ENCODE measurements at places on chromosomes 3 and 15. TPM values are rescaled to one million over a fixed set of nuclear protein-coding genes. Genes with fewer than 3 reads are reported as not detected.

The USP8 gene
- total RNA-seq: 42.8 TPM

The OPA1 gene
- 49.7 TPM for total RNA-seq

The CAND2 gene
- total RNA-seq: 1.0 TPM

The ATP13A3 gene
- total RNA-seq: 77.8 TPM

The GOLGA8J gene
- 0.25 TPM for total RNA-seq

The CCDC39 gene
- total RNA-seq: not detected

The KCNMB3 gene
- total RNA-seq: 2.8 TPM

The GJD2 gene
- total RNA-seq: not detected

- H3K27me3 ChIP-seq: no peaks in the 10 kb centered on the region
- no peak overlapping the region for H3K27ac ChIP-seq
- H3K4me3 ChIP-seq: no peak overlapping the region
Observed at GRCh38 chr15:92195241-92195640, 198.4 kb upstream of the ST8SIA2 start.

- H3K4me1 ChIP-seq: no peaks in the 10 kb centered on the region
- no peak overlapping the region for H3K27ac ChIP-seq
- H3K4me3 ChIP-seq: no peak overlapping the region
- H3K27me3 ChIP-seq: no peaks in the 10 kb centered on the region
- no peaks in the 10 kb centered on the region for H3K36me3 ChIP-seq
Observed at GRCh38 chr15:51212909-51213308, 118.2 kb upstream of the TNFAIP8L3 start.

DNA sequence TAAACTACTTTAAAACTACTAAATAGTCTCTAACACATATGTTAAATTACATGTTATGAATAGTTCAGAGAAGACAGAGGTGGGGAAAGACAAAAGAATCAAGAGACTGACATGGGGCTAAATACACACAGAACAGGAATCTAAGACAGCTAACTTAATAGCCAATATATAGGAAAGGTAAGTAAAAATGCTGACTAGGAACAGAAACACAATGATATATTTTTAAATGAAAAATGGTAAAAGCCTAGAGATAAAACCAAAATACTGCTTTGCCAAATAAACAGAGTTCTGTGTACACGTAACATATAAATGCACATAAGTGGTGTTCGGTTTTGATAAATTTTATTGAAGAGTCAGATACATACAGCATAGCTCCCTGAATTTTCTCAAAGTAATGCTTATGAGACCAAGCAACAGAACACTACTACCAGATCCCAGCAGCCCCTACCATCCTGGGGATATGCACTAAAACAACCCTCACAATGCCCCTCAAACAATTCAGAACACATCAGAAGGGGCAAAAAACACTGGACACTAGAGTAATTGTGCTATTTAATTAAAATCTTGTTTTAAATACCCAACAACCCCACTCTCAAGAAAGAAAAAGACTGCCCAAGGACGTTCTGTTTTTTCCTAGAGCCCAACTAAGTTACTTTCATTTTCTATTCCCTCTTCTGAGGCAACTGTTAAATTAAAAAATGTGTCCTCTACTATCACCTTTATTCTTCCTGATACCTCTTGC, 121.1 kb downstream of the ADAM10 start:
- peak overlapping the region; percentile 87 for H3K27ac ChIP-seq
- no peak for DNase-seq
- H3K36me3 ChIP-seq: no peaks in the 10 kb centered on the region
- H3K4me1 ChIP-seq: peaks cover 19% of the 10 kb centered on the region
- H3K4me3 ChIP-seq: no peak overlapping the region
- H3K27me3 ChIP-seq: no peaks in the 10 kb centered on the region

DNA sequence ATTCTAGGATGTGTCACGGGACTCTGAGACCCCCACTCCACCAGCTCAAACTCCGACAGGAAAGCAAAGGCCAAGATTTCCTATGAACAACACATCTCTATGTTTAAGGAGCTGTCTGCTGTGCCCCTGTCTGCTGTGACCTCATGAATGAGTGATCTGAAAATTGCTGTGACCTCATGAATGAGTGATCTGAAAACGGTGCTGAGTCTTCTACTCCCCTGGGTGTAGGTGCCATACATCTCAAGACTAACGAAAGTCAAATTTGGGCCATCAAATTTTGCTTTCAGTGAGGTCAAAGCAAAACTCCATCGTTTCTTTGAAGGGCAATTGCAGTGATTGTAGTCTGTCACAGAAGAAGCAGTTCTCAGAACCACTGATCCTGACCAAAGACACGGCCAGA, 24.4 kb downstream of the IL5RA start:
- no peaks in the 10 kb centered on the region for H3K4me1 ChIP-seq
- no peaks in the 10 kb centered on the region for H3K27me3 ChIP-seq
- H3K36me3 ChIP-seq: no peaks in the 10 kb centered on the region
- H3K27ac ChIP-seq: no peak overlapping the region
- no peak for DNase-seq
- no peak overlapping the region for H3K4me3 ChIP-seq

DNA sequence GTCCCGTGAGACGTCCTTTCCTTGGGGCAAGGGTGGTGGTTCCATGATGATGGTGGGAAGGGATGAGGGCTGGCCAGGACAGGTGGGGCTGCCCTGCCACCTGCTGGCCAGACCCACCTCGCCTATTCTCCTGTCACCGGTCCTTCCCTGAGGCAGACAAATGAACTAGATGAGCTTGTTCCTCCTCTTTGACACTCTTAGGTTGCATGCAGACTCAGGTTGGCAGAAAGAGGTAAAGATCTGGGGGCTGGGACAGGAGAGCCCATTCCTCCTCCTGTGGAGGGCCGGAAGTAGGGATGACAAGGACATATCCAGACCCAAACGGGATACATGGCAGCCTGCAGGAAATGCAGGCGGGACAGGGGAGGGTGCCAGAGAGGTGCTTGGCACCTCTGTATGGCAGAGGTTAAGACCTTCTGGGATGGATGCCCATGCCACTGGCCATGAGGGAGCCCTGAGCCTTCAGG, 38.6 kb downstream of the ACSBG1 start:
- H3K4me1 ChIP-seq: no peaks in the 10 kb centered on the region
- H3K27ac ChIP-seq: no peak overlapping the region
- no peaks in the 10 kb centered on the region for H3K27me3 ChIP-seq
- peak; percentile 47 for DNase-seq
- H3K4me3 ChIP-seq: no peak overlapping the region

GRCh38 chr3:152513301-152513960, 244.7 kb downstream of the MBNL1 start:
- no peaks in the 10 kb centered on the region for H3K4me1 ChIP-seq
- no peak overlapping the region for H3K27ac ChIP-seq
- no peak overlapping the region for H3K4me3 ChIP-seq

- H3K4me1 ChIP-seq: no peaks in the 10 kb centered on the region
- H3K27ac ChIP-seq: no peak overlapping the region
- no peak for DNase-seq
- no peak overlapping the region for H3K4me3 ChIP-seq
Observed at GRCh38 chr15:50944672-50945071, 36.2 kb downstream of the AP4E1 start.

DNA sequence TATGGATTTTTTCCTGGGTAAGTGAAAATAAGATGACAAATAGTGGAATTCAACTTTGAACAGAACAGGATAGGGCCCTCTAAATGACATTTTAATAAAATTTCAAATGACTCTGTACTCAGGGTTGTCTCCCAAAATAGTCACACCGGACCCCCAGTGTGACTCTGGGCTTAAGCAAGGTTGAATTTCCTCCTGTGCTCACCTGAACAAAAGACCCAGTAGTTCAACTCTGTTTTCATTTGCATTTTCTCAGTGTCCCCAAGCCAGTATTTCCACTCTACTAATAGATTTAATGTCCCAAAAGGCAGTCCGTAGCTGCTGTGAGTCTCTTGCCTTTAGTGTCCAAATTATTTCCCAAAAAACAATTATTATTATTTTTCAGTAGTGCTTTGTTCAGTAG, 296.6 kb downstream of the PLOD2 start:
- H3K27me3 ChIP-seq: no peaks in the 10 kb centered on the region
- no peak overlapping the region for H3K4me3 ChIP-seq

DNA sequence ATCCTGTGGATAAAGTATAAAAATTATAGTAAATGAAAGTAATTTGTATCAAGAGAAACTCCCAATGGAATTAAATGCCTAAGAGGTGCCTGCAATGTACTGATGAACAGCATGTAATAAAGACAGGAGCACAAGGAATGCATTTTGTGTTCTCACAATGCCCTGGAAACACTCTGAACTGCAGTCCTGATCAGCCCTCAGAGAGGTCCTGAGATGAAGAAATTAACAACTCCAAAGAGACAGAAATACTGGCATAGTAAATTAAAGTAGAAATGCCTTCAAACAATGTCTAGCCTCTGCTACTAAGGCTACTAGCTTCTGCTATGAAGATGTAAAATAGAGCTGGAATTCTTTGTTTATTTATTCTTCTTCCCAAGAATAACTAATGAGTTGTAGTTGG, 59.9 kb downstream of the CFAP20DC start:
- no peak overlapping the region for H3K4me3 ChIP-seq
- no peaks in the 10 kb centered on the region for H3K36me3 ChIP-seq
- H3K27ac ChIP-seq: no peak overlapping the region
- H3K27me3 ChIP-seq: no peaks in the 10 kb centered on the region
- H3K4me1 ChIP-seq: no peaks in the 10 kb centered on the region
- DNase-seq: no peak

DNA sequence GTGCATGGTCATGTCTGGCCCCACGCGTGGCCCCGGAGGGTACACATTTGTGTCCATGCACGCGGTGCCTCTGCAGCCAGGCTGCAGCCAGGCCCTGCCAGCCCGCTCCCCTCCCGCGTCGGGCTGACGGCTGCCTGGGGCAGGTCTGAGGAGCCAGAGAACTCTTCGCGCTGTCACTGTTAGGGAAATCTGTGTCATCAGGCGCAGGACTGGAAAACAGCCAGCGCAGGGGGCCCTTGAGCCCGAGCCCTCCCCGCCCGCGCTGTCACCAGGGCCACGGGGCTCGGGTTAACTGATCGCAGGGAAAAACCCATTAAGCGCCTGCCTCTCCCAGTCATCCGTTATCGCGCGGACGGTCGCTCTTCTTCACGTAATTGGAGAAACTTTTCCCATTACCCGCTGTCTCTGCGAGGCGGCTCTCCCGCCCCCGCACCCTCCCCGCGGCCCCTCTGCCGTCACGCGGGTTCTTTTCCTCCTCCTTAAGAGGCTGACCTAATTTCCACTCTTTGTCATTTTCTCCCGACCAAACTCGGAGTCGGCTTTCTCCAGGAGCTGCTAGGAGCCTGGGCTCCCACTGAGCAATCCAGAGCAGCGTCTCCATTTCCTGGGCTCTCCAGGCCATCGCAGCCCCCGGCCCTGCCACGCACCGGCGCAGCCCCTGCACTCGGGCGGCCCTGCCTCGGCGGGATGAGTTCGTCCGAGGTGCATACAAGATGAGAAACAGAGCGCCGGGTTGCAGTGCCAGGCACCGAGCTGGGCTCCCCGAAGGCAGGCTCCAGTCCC, 57.5 kb upstream of the PRR23E start:
- H3K36me3 ChIP-seq: no peaks in the 10 kb centered on the region
- peaks cover 32% of the 10 kb centered on the region for H3K27me3 ChIP-seq
- no peak for DNase-seq
- no peak overlapping the region for H3K27ac ChIP-seq

GRCh38 chr3:190059242-190059590, 61.5 kb downstream of the P3H2 start:
- no peaks in the 10 kb centered on the region for H3K36me3 ChIP-seq
- no peak overlapping the region for H3K4me3 ChIP-seq
- H3K27me3 ChIP-seq: peaks cover 3% of the 10 kb centered on the region
- DNase-seq: no peak
- H3K27ac ChIP-seq: peak overlapping the region; percentile 63

GRCh38 chr3:134597390-134597970, 53.3 kb downstream of the KY start:
- no peaks in the 10 kb centered on the region for H3K36me3 ChIP-seq
- H3K27me3 ChIP-seq: no peaks in the 10 kb centered on the region
- no peak overlapping the region for H3K27ac ChIP-seq
- H3K4me1 ChIP-seq: no peaks in the 10 kb centered on the region
- DNase-seq: no peak

DNA sequence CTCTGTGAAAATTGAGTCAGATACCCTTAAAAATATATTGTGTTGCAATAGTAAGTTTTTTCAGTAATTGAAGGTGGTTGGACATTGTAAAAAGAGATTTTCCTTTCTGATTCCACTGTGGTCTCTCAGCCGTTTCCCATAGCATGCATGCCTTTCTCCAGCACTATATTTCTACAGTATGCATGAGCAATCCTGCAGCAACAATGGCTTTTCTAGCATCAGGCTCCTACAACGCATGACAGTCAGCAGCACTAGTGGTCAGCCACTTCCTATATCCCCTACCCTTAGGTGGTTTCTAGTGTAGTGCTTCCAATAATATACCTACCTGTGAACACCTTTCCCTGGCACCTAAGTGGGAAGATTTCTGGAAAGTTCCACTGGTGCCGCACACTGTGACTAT, 55.4 kb upstream of the SNRPN start:
- H3K27me3 ChIP-seq: no peaks in the 10 kb centered on the region
- no peak overlapping the region for H3K4me3 ChIP-seq
- no peak overlapping the region for H3K27ac ChIP-seq
- H3K4me1 ChIP-seq: no peaks in the 10 kb centered on the region
- no peaks in the 10 kb centered on the region for H3K36me3 ChIP-seq
- DNase-seq: no peak

DNA sequence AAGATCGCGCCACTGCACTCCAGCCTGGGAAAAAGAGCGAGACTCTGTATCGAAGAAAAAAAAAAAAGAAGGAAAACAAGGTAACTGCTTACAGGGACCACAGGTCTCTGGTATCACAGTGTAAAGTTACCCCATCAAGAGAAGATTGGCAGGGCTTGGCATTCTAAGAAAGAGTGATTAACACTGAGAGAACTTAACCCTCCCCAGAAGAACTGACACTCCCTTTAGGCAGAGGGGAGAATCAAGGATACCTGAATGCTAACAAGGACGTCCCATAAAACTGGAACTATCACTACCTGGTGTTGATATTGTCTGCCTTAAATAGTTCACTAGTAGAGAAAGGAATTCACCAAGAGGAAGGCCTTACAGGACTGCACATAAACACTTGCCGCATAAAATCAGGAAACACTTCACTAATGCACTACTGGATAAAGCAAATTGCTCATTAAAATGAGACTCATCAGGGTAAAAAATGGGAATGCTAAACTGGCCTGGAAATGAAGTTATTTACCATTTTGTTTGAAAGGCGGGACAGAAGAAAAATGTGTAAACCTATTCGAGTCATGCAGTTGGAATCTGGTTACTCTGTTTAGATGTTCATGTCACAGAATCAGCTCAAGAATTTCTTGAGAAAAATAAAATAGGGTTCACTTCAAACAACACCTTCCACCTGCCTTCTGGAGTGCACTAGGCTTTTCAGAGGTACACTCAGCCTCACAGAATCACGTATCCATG, 121.6 kb downstream of the FOXP1 start:
- peaks cover 5% of the 10 kb centered on the region for H3K4me1 ChIP-seq
- no peak overlapping the region for H3K4me3 ChIP-seq
- H3K27me3 ChIP-seq: no peaks in the 10 kb centered on the region
- no peaks in the 10 kb centered on the region for H3K36me3 ChIP-seq

- H3K4me1 ChIP-seq: peaks cover 10% of the 10 kb centered on the region
- no peaks in the 10 kb centered on the region for H3K36me3 ChIP-seq
- H3K27me3 ChIP-seq: peaks cover 4% of the 10 kb centered on the region
- no peak overlapping the region for H3K4me3 ChIP-seq
Observed at GRCh38 chr3:147421184-147421912, 12.2 kb downstream of the ZIC1 start.

Data from liver (tissue), 10 donors.